CD8-positive, alpha-beta T cell (primary cell): ENCODE measurements at places on chromosomes 1 and 21. TPM values are rescaled to one million over a fixed set of nuclear protein-coding genes. Genes with fewer than 3 reads are reported as not detected.

LYPLA2 gene
- 39.3 TPM for total RNA-seq

LRRC71 gene
- not detected for total RNA-seq

TSPAN1 gene
- not detected for total RNA-seq

ZNF593OS gene
- total RNA-seq: not detected

TTLL10 gene
- total RNA-seq: not detected

LRRC38 gene
- total RNA-seq: not detected

UTS2 gene
- total RNA-seq: 0.60 TPM

YRDC gene
- 32.8 TPM for total RNA-seq

KLF17 gene
- not detected for total RNA-seq

COL11A1 gene
- total RNA-seq: not detected

KIF2C gene
- total RNA-seq: 0.58 TPM

TCHHL1 gene
- not detected for total RNA-seq

OR2T11 gene
- total RNA-seq: not detected

TMOD4 gene
- 0.98 TPM for total RNA-seq

AVPR1B gene
- not detected for total RNA-seq

ZNF648 gene
- total RNA-seq: not detected

FMN2 gene
- total RNA-seq: not detected

KIAA0040 gene
- 9.6 TPM for total RNA-seq

PLEKHM2 gene
- 96.5 TPM for total RNA-seq

SORT1 gene
- total RNA-seq: 0.61 TPM

OR2T2 gene
- not detected for total RNA-seq

SLC19A2 gene
- total RNA-seq: 4.7 TPM

PPFIA4 gene
- total RNA-seq: 0.33 TPM

PRR9 gene
- not detected for total RNA-seq

C1orf185 gene
- not detected for total RNA-seq

CCDC27 gene
- not detected for total RNA-seq

HES5 gene
- total RNA-seq: not detected

HSD3B1 gene
- total RNA-seq: not detected

MANEAL gene
- total RNA-seq: 0.60 TPM

S100A8 gene
- 1.6 TPM for total RNA-seq

LTN1 gene
- total RNA-seq: 28.5 TPM

RIPK4 gene
- total RNA-seq: 1.4 TPM

PRKCZ gene
- 19.6 TPM for total RNA-seq

SUSD4 gene
- total RNA-seq: 1.9 TPM

INSRR gene
- total RNA-seq: 0.05 TPM
